ENCODE measurements at places on chromosomes 11 and 22. TPM values are rescaled to one million over a fixed set of nuclear protein-coding genes. Genes with fewer than 3 reads are reported as not detected.

The C11orf42 gene
- total RNA-seq, result not detected

- peak; percentile 60 for DNase-seq
Observed at GRCh38 chr11:76752321-76753143, 30.6 kb upstream of the TSKU start.

DNA sequence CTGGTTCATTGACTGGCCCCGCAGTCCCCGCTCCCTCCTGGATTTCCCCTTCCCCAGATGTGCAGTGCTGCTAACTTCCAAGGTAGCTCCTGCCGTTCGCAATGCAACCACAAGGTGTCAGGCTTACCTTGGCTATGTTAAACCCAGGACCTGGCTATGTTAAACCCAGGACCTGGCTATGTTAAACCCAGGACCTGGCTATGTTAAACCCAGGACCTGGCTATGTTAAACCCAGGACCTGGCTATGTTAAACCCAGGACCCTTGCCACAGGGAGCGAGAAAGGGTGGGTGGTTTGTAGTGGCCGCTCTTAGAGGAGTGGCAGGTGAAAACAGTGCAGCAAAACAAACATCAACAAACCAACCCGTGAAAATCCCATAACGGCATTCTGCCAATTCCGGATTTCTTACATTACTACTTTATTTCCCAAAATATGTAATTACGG lies 2.9 kb upstream of the ADAMTS8 start:
- peak; percentile 72 for DNase-seq

The SLC7A4 gene
- 2.4 TPM for total RNA-seq

GRCh38 chr11:91802475-91802874 lies 422.1 kb upstream of the FAT3 start:
- no peak for DNase-seq
